Stimulated activated CD8-positive, alpha-beta memory T cell treated with anti-CD3 and anti-CD28 coated beads, Interleukin-2, amount 100 ng/mL, for 1 hour (primary cell): ENCODE measurements at places on chromosomes 7 and 10.

- DNase-seq, result no peak
Measured at GRCh38 chr10:29643771-29644501, 9.2 kb upstream of the SVIL start.

DNA sequence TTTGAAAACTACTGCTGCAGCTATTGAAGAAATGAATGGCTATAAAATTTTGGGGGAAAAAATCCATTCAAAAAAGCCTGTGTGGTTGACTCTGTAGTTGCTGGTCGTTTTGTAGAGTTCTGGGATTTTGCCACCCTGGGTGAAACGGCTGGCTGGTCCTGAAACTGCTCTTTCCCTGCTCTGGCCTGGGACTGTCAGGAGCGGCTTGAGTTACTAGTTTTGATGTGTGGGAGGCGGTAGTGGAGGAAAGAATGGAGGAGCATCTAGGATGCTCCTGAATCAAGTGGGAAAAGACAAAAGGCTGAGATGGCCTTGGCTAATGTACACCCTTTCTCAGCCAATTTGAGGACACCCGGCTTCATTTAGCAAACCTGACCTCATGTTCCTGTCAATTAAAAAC lies 72.5 kb downstream of the ZNF365 start:
- DNase-seq, result no peak

- no peak for DNase-seq
Measured at GRCh38 chr10:110174201-110174600, 33.2 kb upstream of the MXI1 start.

GRCh38 chr10:96964131-96964530 lies 132.0 kb downstream of the LCOR start:
- DNase-seq, result no peak

DNA sequence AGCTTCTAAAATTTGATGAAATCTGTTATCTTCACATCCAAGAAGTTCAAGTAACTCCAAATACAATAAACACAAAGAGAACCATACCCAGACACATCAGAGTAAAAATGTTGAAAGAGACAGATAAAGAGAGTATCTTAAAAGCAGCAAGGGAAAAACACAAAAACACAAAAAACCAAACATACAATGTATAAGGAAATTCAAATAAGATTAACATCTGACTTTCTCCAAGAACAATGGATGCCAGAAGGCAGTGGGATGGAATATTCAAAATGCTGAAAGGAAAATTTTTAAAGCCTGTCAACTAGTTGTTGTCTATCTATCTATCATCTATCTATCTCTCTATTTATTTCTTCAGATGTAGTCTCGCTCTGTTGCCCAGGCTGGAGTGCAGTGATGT lies 72.4 kb upstream of the MKLN1 start:
- no peak for DNase-seq

DNA sequence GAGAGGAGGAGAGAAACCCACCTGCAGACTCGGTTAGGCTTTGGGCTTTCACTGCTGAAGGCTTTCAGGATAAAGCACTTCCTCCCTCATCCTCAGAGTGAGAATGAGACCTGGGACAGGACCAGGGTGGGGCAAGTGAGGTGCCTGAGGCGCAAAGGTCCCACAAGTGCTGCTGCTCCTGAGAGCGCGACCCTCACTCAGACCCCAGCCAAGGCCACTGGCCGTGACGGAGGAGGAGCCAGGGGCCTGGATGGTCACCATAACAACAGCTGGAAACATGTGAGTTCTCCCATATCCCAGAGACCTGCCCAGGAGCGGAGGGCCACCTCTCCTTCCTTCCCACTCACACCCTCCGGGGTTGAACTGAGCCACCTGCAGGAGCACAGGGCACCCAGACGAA lies 46.9 kb upstream of the MKRN1 start:
- DNase-seq, result no peak

DNA sequence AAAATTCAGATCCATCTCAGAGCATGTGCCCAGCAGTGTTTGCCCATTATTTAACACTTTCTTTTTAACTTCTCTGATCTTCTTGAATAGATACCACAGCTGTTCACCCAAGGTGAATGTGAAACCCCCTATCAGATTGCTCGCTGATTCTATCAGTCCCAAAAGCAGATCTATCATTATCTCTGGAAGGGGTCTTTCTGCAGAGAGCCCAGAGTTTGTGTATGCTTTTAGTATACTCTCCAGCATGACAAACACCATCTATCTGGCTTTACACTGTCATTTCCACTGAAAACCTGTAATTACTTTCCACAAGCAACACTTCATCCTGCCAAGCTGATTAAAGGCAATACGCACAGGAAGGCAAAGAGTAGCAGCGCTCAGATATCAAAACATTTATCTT lies 168.2 kb downstream of the CACNA2D1 start:
- no peak for DNase-seq

DNA sequence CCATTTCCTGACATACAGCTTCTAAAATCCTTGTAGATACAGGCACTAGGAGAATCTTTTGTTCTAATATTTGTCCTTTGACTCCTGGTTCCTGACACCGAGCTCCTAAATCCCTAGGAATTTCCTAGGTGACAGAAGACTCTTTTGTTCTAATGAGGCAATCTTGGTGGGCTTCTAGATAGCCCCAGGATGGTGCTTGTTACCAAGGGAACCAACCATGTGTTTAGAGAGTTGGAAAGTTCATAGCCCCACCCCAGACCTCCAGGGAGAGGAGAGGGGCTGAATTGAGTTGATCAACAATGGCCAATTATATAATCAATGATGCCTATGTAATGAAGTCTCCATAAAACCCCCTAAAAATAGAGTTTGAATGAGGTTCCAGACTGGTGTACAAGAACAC lies 145.1 kb downstream of the JMJD1C start:
- DNase-seq, result no peak
